Activated CD4-positive, alpha-beta T cell treated with anti-CD3 and anti-CD28 coated beads, Interleukin-2, amount 50 U/mL, for 1 hour (primary cell): ENCODE measurements at places on chromosomes 16 and 17.

DNA sequence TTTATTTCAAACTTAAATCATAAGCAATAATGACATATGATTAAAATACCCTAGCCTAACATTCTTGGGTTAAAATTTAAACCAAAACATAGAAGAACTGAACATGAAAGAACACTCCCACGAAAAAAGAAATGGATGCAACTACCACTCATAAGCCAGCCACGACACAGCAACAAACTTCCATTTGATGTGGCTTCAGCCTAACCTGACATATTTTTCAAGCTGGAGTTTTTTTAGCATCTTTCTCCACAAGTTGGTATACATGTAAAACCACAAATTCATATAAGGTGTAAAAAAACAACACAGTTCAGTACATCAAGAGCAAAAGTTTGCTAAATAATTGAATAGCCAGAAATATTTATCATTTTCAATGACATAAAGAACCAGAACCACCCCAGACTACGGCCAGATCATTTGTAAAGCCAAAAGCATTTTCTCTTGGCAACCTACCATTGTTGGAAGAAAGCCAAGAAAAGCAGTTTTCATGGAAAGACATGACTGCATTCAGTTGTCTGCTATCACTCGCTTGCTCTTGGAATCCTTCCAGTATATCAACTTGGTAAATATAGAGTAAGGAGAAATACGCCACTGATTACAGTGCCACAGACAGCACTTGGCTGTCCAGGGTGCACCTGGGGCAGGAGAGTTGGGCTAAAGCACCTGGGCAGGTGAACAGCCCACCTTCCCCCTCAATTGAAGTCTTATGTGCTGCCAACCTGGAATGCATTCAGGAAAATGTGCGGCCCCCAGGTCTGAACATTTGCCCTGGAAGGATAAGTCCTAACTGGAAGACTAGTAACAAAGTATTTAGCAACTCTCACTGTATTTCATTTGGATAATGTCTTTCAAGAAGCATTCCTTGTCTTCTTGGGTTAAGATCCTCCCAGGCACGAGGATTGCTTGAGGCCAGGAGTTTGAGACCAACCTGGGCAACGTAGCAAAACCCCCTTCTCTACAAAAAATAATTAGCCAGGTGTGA is 60.5 kb downstream of the CREBBP start:
- DNase-seq, result no peak

- no peak for DNase-seq
Observed at GRCh38 chr16:65889533-65889966, 476.9 kb upstream of the CDH5 start.

DNA sequence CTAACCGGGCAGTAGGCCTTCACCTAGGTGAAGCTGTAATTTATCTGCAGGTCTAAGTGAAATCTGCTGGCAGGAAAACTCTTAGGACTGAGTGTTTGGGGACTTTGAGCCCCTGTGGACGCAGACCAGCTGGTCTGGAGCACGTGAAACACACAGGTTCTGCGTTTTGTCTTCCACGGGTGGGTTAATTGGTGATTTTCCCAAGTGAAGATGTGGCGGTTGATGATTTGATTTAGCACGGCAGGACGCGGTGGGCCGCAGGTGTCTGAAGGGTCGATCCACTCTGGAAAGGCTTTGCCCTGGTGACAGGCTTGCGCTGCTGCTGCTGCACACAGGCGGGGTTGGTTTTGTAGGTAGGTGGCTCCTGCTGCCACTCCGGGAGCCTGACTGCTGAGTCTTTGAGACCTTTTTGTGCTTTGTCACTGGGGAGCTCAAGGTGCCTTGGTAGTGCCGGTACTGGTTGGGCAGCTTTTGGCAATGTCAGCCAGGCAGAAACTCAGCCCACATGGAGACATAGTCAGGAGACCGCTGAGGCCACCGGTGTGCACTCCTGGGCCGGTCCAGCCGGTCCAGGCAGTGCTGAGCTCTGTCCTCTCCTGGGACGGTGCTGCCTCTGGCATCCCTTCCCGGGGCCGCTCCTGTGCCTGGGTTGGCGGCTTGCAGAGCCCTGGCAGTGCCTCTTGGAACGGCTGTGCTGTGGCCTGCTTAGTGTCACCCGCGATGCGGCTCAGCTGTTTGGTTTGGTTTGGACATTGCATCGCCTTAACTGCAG is 2.3 kb downstream of the BAIAP2 start:
- no peak for DNase-seq

DNA sequence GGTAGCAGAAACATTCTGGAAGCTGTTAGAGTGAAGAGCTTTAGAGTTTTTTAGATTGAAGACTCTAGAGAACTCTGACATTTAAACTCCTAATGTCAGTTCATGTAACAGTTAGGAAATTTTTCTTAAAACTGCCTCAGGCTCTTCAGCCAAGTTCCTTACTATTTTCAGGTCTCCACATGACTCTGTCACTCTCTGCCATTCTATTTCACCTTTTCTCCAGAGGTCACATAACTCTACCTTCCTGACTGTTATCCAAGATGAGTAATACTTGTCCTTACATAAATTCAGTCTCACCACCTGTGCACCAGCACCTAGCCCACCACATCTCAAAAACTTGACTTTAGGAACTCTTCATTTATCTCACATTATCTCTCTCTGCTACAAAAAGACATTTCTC is 347.1 kb upstream of the CA10 start:
- DNase-seq, result no peak

DNA sequence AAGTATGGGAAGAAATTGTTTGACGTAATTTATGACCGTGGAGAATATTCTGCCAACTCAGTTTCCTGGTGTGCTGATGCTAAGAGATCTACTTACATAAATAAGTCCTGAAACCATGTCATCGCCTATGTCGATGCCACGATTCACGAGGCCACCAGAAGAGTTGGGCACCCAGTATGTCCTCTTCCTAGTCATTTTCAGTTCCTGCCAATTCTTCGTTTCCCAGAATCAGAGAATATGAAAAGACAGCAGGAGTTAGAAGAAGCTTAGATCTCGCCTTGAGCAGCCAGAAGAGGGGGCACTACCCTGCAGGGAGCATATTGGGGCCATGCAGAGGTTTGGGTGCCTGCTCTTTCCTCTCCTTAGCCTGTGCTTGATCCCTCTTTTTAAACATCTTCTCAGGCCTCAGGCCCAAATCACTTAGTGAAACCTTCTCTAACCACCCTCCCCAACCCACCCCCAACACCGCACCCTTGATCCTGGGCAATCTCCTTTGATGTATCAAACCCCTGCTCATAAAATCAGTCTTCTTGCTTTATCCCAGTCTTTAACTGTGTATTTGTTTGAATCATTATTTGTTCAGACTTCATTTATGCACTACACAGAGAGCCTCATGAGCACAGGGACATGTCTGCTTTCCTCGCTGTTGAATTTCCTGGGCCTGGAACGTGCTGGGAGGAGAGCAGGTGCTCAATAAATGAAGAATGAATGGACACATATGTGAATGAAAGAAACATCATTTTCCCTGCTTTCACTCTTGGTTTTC is 12.2 kb upstream of the LONP2 start:
- DNase-seq, result peak; percentile 14

GRCh38 chr17:22202702-22203101 is 510.4 kb downstream of the KCNJ18 start:
- DNase-seq, result no peak

- no peak for DNase-seq
Observed at GRCh38 chr17:64128787-64129514, 993 bp downstream of the ERN1 start.

- DNase-seq, result peak; percentile 40
Observed at GRCh38 chr16:566475-567372, at the start of gene NHLRC4. Gene NHLRC4, plus strand, starts transcription at chr16:567005. Its CDS starts 1,043 bp downstream, at chr16:568048.

DNA sequence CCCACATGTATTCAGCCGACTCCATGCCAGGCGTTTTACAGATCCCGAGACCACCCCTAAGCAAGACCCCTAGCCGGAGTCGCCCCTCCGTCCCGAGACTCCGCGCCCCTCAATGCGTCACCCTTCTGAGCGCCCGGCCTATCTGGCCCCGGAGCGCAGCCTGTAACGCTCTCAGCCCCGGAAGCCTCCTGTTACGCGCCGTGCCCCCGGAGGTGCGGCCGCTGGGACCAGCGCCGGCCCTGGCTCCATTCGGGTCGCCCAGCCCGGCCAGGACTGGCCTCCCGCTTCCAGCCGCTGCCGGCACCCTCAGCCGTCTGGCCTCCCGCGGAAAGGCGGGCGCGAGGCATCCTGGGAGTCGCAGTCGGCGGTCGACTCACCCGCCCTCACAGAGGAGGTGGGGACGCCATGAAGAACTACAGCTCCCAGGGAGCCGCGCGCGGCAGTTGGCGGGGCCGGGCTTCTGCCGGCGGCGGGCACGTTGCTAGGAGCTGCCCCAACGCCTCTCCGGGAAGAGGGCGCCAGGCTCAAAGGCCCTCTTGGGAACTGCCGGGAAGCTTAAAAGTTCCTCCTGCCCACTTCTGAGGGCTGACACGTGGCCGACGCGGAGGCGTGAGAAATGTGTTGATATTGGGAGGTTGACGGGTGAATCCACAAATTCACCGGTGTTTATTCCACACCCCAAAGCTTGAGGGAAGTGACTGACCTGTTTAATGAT is at the start of gene FBF1:
TSS of gene FBF1 (minus strand) at position 316 of the 715 bp plus-strand sequence. CDS start 2,893 bp downstream, outside the sequence.
- DNase-seq, result peak; percentile 85
